ENCODE measurements at places on chromosomes 12 and 14.

- no peaks in the 10 kb centered on the region for H3K27me3 ChIP-seq
- no peak overlapping the region for H3K27ac ChIP-seq
- H3K4me3 ChIP-seq, result no peak overlapping the region
- DNase-seq, result peak; percentile 57
Measured at GRCh38 chr12:87274594-87275245, 754.5 kb downstream of the C12orf50 start.

GRCh38 chr14:72366619-72367018 is 434.4 kb downstream of the RGS6 start:
- no peaks in the 10 kb centered on the region for H3K27me3 ChIP-seq
- DNase-seq, result no peak
- H3K4me1 ChIP-seq, result no peaks in the 10 kb centered on the region
- H3K36me3 ChIP-seq, result no peaks in the 10 kb centered on the region

DNA sequence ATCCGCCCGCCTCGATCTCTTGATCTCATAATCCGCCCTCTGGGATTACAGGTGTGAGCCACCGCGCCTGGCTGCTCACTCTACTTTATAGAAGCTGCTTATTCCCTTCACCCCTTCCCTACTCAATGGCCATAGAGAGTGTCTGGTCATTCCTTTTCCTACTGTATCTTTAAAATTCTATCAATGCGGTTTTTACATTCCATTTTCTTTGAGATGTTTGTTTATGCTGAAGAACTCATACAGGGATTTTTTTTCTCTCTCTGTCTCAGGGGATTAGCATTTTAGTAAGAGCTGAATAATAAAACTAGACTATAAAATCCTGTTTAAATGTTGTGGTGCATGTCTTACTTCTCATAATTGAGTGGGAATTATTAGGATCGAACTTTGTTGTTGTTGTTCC is 218.6 kb upstream of the FOXN3 start:
- H3K36me3 ChIP-seq, result no peaks in the 10 kb centered on the region
- no peaks in the 10 kb centered on the region for H3K4me1 ChIP-seq
- H3K27ac ChIP-seq, result no peak overlapping the region

- no peak for DNase-seq
- no peak overlapping the region for H3K4me3 ChIP-seq
- no peaks in the 10 kb centered on the region for H3K36me3 ChIP-seq
- H3K4me1 ChIP-seq, result no peaks in the 10 kb centered on the region
- no peak overlapping the region for H3K27ac ChIP-seq
Measured at GRCh38 chr12:21906919-21907493, 34.2 kb downstream of the ABCC9 start.

DNA sequence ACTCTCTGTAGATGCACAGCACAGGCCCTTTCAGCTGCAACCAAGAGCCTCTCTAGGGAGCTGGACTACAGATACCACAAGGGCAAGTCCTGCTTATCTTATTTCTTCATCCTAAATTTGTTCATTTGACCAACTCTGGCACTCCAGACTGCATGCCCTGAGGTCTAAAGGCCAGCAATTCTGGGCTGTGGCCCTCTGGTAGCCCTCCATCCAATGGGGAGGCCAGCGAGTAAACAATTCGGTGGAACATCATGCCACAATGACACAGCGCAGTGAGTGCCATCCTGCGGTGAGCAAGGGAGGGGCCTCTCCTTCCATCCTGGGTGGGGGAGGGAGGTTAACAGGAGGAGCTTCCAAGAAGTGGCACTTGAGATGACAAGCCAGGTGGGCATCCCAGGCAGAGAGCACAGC is 652 bp upstream of the SELPLG start:
- H3K27ac ChIP-seq, result no peak overlapping the region
- DNase-seq, result no peak
- H3K4me3 ChIP-seq, result no peak overlapping the region
- no peaks in the 10 kb centered on the region for H3K27me3 ChIP-seq
- H3K4me1 ChIP-seq, result no peaks in the 10 kb centered on the region

GRCh38 chr12:12613344-12613743 is 1.7 kb downstream of the CREBL2 start:
- peaks cover 5% of the 10 kb centered on the region for H3K4me1 ChIP-seq
- no peaks in the 10 kb centered on the region for H3K36me3 ChIP-seq
- peak overlapping the region; percentile 27 for H3K27ac ChIP-seq
- H3K4me3 ChIP-seq, result peak overlapping the region; percentile 77
- no peaks in the 10 kb centered on the region for H3K27me3 ChIP-seq

- peak overlapping the region; percentile 40 for H3K4me3 ChIP-seq
- peak; percentile 67 for DNase-seq
- no peak overlapping the region for H3K27ac ChIP-seq
- H3K27me3 ChIP-seq, result peaks cover 63% of the 10 kb centered on the region
- H3K4me1 ChIP-seq, result peaks cover 27% of the 10 kb centered on the region
- no peaks in the 10 kb centered on the region for H3K36me3 ChIP-seq
Measured at GRCh38 chr12:116880817-116881324, 370 bp downstream of the HRK start.

DNA sequence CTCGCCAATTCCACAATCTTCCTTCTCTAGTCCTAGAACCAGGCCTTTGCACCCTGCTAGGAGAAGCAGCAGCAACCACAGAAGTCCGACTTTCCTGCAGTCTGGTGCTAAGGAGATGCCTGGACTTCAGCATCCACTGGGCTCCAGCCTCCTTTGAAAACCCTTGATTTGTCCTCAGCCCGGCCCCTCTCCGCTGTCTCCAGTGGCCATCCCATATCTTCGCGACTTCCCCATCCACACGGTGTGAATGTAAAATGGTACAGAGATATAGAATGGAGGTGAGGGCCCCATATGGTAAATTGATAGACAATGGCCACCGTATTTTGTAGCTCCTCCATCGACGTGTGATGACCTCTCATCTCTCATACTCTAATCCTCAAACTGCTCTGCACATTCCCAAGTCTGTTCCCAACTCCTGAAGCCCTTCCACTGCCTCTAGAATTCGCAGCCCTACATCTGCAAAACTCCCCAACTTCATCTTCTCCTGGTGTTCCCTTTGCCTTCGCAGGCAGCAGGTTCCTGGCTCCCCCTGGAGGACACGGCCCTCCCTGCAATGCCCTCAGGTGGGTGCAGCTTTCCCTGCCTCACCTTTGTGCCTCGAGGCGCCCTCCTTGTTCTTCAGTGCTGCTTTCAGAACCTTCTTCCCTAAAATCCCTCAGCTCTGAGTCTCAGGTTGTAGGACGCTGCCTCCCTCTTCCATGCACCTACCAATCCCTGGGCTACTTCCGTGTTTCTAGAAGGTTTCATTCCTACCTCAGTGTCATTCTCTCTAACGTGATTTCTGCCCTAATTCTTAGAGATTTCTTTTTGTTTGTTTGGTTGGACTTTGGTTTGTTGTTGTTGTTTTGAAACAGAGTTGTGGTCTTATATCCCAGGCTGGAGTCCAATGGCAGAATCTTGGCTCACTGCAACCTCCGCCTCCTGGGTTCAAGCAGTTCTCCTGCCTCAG is 36.7 kb downstream of the TMBIM6 start:
- no peaks in the 10 kb centered on the region for H3K27me3 ChIP-seq
- no peak overlapping the region for H3K27ac ChIP-seq
- H3K36me3 ChIP-seq, result no peaks in the 10 kb centered on the region

- H3K36me3 ChIP-seq, result no peaks in the 10 kb centered on the region
- peaks cover 22% of the 10 kb centered on the region for H3K27me3 ChIP-seq
- DNase-seq, result no peak
- no peak overlapping the region for H3K4me3 ChIP-seq
- no peaks in the 10 kb centered on the region for H3K4me1 ChIP-seq
Measured at GRCh38 chr12:130468700-130469245, 131.1 kb downstream of the PIWIL1 start.

DNA sequence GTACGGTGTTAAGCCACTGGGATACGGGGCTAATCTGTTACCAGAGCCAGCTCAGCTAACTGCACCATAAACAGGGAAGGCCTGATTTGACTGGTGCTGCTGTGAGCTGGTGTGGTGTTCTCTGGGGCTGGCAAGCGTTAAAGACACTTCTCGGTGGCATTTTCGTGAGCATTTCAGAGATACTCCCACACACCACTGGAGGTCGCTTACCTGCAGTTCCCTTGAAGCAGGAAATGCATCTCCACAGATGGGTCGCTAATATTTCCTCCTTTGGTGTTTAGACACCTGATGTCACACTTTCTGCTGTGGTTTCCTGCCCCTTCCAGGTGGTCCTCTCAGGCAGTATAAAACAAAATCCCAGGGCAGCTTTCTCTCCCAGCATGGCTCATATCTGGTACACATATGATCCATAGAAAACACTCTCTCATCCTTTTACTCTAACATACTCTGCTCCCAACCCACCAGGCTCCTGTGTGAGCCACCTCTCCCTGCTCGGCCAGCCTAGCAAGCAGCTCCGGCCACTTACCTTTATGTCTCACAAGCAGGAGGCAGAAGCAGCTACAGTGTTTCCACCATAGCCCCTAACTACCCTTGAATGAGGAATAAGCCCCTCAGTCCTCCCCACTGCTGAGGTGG is 129.9 kb upstream of the GRIN2B start:
- no peaks in the 10 kb centered on the region for H3K4me1 ChIP-seq
- H3K27ac ChIP-seq, result no peak overlapping the region
- no peaks in the 10 kb centered on the region for H3K36me3 ChIP-seq
- no peak overlapping the region for H3K4me3 ChIP-seq

- H3K27ac ChIP-seq, result no peak overlapping the region
- DNase-seq, result no peak
- no peaks in the 10 kb centered on the region for H3K27me3 ChIP-seq
Measured at GRCh38 chr12:18750085-18750484, 12.2 kb downstream of the CAPZA3 start.

GRCh38 chr12:22350886-22351285 is 16.4 kb upstream of the ST8SIA1 start:
- H3K36me3 ChIP-seq, result no peaks in the 10 kb centered on the region
- H3K4me1 ChIP-seq, result no peaks in the 10 kb centered on the region
- DNase-seq, result no peak
- H3K27me3 ChIP-seq, result no peaks in the 10 kb centered on the region
- no peak overlapping the region for H3K27ac ChIP-seq
- H3K4me3 ChIP-seq, result no peak overlapping the region

GRCh38 chr12:65918021-65918420 is 93.7 kb downstream of the HMGA2 start:
- no peak overlapping the region for H3K4me3 ChIP-seq
- H3K27me3 ChIP-seq, result no peaks in the 10 kb centered on the region
- peaks cover 24% of the 10 kb centered on the region for H3K4me1 ChIP-seq
- H3K36me3 ChIP-seq, result peaks cover 14% of the 10 kb centered on the region

GRCh38 chr14:55077170-55078151 is 26.0 kb downstream of the MAPK1IP1L start:
- no peaks in the 10 kb centered on the region for H3K27me3 ChIP-seq
- H3K4me1 ChIP-seq, result peaks cover 19% of the 10 kb centered on the region
- no peak overlapping the region for H3K4me3 ChIP-seq
- no peak overlapping the region for H3K27ac ChIP-seq

DNA sequence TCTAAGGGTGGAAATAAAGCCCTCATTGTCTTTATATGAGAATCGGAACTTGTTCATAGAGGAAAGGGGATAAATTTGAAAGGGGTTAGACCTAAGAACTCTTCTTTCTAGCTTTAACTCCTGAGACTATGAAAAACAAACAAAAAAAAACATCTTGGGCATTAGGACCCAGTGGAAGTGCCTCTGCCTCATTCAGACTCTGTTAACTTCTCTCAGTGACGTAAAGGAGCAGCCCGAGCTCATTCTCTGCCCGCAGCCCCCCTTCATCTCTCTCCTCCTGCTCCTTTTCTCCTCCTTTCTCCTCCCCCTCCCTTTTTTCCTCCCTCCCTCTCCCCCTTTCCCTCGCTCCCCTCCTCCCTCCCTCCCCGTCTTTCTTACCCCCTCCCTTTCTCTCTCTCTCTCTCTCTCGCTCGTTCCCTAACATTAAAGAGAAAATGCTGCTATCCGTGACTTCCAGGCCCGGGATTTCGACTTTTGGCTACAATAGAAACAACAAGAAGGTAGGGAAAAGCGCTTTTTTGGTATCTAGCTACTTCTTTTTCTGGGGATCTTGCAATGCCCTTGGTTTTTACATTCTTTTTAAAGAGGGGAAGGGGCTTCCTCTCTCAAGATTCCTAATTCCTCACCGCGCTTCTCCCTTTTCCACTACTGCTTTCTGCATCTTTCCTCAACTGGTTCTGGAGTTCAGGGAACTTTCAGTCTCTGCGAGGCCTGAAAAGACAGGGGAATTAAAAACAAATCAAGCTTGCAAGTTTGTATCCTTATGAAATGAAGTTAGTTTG is at the start of gene RBMS2:
Gene RBMS2 (plus strand): TSS at position 231 of the 782 bp plus-strand sequence. CDS start 204 bp downstream, at position 435.
- no peaks in the 10 kb centered on the region for H3K27me3 ChIP-seq
- H3K4me1 ChIP-seq, result peaks cover 25% of the 10 kb centered on the region
- no peaks in the 10 kb centered on the region for H3K36me3 ChIP-seq
- peak; percentile 95 for DNase-seq
- peak within 1 kb of the TSS; percentile 83 for H3K27ac ChIP-seq

DNA sequence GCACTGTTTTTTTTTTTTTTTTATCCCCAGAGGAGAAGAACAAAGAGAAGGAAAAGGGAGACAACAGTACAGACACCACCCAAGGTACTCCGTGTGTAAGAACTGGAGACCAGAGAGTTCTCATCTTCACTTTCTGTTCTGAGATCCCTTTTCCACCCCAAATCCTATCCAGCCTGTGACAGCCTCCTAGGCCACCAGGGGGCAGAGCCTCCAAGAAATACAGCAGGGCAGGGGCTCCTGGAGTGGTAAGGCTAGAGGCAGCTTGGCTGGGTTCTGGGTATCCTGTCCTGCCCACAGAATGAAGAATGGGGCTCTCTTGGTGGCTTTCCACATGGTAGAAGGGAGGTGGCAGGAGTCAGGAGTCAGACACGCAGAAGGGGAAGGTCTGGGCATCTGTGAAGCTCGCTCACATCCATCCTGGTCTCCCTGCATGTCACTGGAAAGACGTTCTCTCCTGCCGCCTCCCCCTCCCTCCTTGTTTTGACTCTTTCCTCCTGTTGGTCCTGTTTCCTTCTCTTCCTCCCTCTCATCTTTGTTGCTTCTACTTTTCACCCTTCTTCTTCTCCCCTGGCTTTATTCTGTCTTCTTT is 12.0 kb downstream of the CLSTN3 start:
- no peaks in the 10 kb centered on the region for H3K27me3 ChIP-seq
- peak; percentile 80 for DNase-seq
- no peaks in the 10 kb centered on the region for H3K4me1 ChIP-seq
- no peak overlapping the region for H3K4me3 ChIP-seq
- no peak overlapping the region for H3K27ac ChIP-seq

- no peak overlapping the region for H3K4me3 ChIP-seq
- no peaks in the 10 kb centered on the region for H3K27me3 ChIP-seq
- H3K36me3 ChIP-seq, result peaks cover 10% of the 10 kb centered on the region
Measured at GRCh38 chr14:92033906-92034687, 5.8 kb downstream of the TRIP11 start.

GRCh38 chr12:13465635-13466034 is 269.1 kb downstream of the EMP1 start:
- no peak overlapping the region for H3K4me3 ChIP-seq
- no peaks in the 10 kb centered on the region for H3K4me1 ChIP-seq
- H3K27me3 ChIP-seq, result peaks cover 58% of the 10 kb centered on the region
- H3K36me3 ChIP-seq, result no peaks in the 10 kb centered on the region
- no peak overlapping the region for H3K27ac ChIP-seq

- DNase-seq, result no peak
- H3K27ac ChIP-seq, result no peak overlapping the region
- no peaks in the 10 kb centered on the region for H3K4me1 ChIP-seq
- no peaks in the 10 kb centered on the region for H3K36me3 ChIP-seq
Measured at GRCh38 chr14:33959692-33960151, 8.8 kb upstream of the EGLN3 start.

- H3K27ac ChIP-seq, result no peak overlapping the region
- H3K36me3 ChIP-seq, result no peaks in the 10 kb centered on the region
- no peaks in the 10 kb centered on the region for H3K4me1 ChIP-seq
- no peak overlapping the region for H3K4me3 ChIP-seq
- peaks cover 23% of the 10 kb centered on the region for H3K27me3 ChIP-seq
Measured at GRCh38 chr12:131592972-131593371, 117.9 kb upstream of the SFSWAP start.

Measured in A673 (cell line).